ENCODE measurements at places on chromosomes 2 and 18. TPM values are rescaled to one million over a fixed set of nuclear protein-coding genes. Genes with fewer than 3 reads are reported as not detected.

The GKN2 gene
- not detected for total RNA-seq

The MROH2A gene
- not detected for total RNA-seq

The LYPD6 gene
- 3.9 TPM for total RNA-seq

The IL1RL2 gene
- not detected for total RNA-seq

The POTEC gene
- total RNA-seq, result not detected

The PTPRN gene
- not detected for total RNA-seq

The GPR35 gene
- not detected for total RNA-seq

The RMND5A gene
- 23.9 TPM for total RNA-seq

The MDH1B gene
- not detected for total RNA-seq

The SLC66A3 gene
- 25.0 TPM for total RNA-seq

The KIF5C gene
- 0.25 TPM for total RNA-seq

The TCF4 gene
- 162 TPM for total RNA-seq

The LRP1B gene
- 0.20 TPM for total RNA-seq

The NEU4 gene
- not detected for total RNA-seq

The TACR1 gene
- total RNA-seq, result not detected

The ANO7 gene
- 1.1 TPM for total RNA-seq

The SNORC gene
- total RNA-seq, result 1.6 TPM

The COPS8 gene
- total RNA-seq, result 184 TPM
